ENCODE measurements at places on chromosomes 5 and 9.

DNA sequence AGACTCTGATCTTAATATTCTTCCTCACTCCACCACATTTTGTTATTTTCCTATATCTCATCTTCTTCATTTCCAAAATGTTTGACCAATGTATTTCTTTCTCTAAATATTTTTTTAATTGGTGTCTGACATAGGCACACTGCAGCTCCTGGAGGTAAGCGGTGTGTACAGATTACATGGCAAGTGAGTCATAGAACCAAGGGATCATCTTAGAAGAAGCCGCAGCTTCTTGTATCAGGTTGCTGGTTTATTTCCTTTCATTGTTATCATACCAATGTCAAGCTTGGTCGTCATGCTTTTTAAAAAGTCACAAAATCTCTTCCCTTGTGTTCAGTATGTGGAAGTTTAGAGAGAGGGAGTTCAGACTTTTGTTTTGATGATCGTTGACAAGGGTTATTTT lies 526.1 kb upstream of the CDH18 start:
- no peak for DNase-seq

DNA sequence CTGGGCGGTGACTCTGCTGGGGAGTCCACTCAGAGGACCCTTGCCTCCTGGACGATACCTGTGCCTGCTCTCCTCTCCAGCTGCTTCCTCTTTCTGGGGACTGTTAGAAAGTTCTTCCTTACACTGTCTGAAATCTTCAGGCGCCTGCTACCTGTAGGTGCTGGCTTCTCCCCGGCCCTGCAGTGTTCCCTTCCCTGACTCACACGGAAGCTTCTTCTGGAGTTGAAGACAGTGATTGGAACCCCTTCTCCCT lies 562 bp downstream of the GSN start:
- DNase-seq, result no peak

DNA sequence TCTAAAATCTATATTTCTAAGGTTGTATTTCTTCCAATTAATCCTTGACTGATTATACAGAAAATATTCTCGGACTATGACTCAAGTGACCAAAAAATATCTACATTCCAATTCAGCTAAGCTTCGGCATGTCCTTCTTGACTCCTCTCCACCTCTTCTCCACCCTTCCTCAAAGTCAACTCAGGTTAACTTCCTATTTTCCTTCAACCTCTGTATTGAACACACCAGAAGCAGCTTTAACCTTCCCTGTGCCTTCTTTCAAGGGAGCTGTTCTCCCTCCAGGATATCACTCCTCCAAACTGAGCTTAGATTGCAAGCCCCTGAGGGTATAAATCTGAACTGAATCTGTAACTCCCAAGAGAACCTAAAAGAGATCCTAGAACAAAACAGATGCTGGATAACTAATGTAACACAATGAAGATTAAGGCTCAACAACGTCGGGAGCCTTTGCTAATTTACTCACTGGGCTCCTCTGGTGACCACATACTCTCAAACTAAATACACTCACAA lies 1.1 kb downstream of the SLCO4C1 start:
- no peak for DNase-seq

GRCh38 chr5:155482428-155482827 lies 468.9 kb downstream of the KIF4B start:
- DNase-seq, result no peak

DNA sequence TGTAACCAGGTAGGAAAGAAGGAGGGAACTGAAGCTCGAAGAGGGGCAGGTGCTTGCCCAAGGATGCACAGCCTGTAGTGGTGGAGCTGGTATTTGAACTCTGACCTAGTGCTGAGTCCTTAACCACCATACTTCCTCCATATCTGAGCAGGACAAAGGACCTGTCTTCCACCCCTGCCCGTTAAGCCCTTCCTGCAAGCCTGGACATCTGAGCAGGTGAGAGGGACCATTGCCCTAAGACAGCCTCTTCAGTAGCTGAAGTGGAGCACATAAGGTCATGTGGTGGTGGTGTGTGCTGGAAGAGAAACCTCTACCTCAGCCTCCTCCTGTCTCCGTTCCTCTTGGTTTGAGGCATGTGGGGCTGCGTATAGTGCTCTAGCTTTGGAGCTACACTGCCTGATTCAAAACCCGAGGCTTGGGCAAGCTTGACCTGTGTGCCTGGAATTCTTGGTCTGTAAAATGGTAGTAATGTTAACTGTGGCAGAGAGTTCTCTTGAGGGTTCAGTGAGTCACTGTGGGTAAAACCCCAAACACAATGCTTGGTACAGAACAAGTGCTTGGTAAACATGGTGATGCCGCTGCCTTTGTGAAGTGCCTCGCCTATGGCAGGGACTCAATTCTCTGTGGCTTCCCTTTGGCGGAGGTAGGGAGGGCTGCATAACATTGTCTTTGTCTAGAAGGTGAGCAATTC lies 7.4 kb downstream of the GALNT10 start:
- no peak for DNase-seq

All from BJ (cell line).